ENCODE measurements at places on chromosomes 16 and 17.

- no peak for DNase-seq
Measured at GRCh38 chr16:85335584-85336491, 223.6 kb upstream of the CIBAR2 start.

- DNase-seq: no peak
Measured at GRCh38 chr16:4970010-4970409, 11.9 kb downstream of the SEC14L5 start.

- no peak for DNase-seq
Measured at GRCh38 chr16:58024486-58025350, 836 bp upstream of the MMP15 start.

DNA sequence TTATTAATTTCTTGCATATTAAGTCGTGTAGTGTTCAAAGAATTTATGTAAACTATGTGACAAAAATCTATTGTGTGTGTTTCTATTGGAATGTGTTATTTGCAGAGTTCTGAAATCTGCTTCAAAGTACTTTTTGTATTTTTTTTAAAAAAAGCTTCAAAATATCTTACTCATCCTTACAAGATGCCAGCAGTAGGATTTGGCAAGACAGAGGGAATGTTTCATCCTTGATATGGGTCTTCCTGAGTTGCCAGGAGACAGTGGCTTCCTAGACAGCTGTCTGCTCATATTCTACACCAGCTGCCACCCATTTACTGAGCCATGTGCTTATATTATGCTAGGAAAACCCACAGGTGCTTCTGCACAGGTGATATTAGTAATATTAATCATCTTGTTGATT, 36.4 kb downstream of the EFCAB5 start:
- no peak for DNase-seq

GRCh38 chr17:21251337-21252010, 1.7 kb downstream of the NATD1 start:
- no peak for DNase-seq

DNA sequence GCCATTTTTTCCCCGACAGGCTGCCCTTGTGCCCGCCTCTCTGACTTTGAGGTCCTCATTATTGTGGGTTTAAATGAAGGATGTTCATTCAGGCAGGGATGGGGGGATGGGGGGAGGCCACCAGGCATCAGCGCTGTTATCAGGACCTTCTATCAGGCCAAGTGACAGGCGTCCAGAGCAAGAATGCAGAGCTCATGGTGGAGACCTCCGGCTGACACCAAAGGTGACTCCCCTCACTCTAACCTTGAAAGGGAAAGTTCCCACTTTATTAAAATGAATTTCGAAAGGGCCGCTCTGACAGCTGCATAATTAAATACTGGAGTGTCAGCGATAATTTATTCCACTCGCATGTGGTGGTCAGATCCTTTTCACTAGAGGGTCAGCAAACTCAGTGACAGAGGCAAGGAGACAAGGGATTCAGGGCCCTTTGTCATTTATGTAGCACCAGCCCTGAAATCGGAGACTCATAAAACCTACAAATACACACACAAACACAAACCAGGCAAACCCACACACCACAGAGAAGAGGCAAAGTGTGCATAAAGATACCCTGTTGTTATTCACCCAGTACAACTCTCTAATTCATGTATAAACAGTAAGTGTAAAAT, 436.0 kb downstream of the MAF start:
- no peak for DNase-seq

- DNase-seq: no peak
Measured at GRCh38 chr16:55754056-55754455, 78.8 kb downstream of the CES1 start.

GRCh38 chr17:37475731-37476420, 13.8 kb upstream of the DUSP14 start:
- no peak for DNase-seq

DNA sequence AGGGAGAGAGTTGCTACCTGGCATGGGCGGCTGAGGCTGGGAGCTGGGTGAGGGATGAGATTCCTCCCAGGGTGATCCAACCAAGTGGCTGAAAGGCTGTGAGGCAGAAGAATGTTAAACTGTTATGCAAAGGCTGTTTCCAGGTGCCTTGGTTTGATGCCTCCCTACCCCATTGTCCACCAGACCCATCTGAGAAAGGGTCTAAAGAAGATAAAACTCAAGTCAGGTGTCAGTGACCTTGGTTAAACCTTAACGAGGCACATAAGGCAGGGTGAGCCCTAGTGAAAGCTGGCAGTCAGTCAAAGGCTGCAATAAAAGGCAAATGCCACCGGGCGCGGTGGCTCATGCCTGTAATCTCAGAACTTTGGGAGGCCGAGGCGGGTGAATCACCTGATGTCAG, 23.8 kb downstream of the LDHD start:
- no peak for DNase-seq

DNA sequence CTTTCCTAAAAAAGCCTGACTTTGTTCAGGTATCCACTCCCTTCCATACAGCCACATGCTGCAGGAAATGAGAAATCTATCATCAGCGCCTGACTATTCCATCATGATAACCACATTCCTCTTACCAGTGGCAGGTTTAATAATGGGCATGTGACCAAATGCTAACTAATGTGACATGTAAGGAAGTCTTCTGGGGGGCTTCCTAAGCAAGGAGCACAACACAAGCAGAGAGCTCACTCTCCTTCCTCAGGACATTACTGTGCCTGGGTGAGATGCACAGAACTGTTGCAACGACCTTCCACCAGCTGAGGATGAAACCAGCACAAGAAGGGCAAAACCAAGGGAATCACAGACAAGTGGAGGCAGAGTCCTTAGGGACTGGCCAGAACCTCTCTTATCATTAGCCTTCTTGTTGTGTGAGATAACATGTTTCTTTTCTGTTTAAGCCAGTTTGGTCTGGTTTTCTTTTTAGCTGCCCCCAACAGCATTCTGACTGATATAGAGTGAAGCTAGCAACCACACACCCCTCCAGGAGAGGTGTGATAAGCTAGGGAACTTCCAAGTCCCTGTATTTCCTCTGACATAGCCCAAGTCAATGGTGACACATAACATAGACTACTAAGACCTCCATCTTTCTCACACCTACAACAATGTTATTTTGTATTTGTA, 16.9 kb downstream of the MYO1D start:
- DNase-seq: no peak

- DNase-seq: no peak
Measured at GRCh38 chr17:4807605-4808377, 839 bp downstream of the PLD2 start.

DNA sequence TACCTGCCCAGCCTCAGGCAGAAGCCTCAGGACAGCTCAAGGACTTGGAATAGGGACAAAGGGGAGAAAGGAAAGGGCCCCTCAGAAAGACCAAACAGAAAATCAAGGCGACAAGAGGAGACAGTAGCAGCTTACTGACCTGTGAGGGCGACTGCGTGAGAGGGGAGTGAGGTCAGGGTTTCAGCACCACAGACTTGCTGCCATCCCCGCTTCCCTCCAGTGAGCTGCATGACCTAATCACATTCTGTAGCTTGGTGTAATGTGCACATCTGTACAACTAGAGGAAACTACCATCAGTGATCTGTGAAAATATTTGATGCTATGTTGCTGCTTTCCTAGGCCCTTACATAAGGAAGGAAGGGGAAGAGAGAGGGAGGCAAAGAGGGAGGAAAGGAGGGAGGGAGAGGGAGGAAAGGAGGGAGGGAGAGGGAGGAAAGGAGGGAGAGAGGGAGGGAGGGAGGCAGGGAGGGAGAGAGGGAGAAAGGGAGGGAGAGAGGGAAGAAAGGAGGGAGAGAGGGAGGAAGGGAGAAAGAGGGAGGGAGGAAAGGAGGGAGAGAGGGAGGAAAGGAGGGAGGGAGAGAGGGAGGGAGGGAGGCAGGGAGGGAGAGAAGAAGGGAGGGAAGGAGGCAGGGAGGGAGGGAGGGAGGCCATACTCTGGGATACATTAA, 404.9 kb upstream of the CDH5 start:
- DNase-seq: no peak

DNA sequence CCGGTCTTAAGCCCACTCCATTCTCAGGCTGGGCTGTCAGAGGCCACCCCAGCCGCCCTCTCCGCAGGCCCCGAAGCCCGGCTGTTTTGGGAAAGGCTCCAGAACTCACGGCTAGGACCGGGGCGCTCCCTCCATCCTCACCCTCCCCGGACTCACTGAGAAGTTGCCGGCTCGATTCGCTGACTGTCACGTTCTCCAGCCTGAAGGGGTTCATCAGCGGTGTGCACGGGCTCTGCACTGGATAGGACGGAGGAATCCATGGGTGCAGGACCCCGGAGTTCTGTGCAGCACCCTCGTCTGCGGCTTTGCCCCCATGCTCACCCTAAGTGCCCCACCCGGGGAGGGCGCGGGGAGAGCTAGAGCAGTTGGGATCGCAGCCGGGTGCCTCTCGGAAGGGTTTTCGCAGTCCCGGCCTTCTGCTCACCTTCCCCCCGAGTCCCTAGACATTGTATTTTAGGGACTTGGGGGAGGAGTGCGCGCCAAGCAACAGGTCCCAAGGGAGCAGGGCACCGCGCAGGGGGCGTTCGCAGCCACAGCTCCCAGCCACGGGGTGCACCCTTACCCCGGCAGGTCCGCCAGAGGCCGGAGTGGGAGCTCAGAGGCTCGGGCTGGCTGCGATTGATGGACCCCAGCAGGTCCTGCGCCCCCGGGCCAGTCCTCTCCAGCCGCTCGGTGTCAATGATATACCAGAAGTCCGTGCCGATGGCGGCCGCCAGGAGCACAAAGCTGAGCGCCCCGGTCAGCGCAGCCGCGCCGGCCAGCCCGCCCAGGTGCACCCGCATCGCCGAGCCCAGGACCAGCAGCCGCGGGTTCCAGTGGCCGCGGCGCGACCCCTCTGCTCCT, 1.0 kb downstream of the TMEM114 start:
- DNase-seq: peak; percentile 72

DNA sequence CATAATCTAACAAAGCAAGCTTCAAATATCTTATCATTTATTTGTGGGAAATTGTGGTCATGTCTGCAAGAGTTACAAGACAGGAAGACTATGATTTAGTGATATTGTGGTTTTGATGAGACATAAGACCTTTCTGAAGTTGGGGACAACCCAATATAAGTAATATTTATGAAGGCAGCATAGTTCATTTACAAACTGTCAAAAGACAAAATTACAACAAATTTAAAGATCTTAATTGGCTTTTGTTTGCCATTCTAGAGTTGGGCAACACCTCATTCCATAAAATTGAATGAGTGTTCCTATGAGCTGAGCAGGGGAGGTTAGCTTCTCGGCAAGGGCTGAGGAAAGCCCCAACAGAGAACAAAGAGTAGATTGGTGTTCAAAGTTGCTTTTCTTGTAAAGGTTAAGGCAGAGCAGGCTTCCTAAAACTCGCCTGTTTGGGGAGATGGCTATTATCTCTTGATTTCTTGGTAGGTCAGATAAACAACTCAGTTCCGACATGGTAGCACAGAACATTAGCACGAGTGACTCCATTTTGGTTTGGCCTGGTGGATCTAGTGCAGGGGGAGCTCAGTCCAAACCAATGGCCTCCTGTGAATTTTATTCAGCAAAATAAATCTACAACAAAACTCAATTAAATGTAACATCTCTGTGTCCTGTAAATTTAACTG, 10.9 kb upstream of the MMD start:
- DNase-seq: no peak

DNA sequence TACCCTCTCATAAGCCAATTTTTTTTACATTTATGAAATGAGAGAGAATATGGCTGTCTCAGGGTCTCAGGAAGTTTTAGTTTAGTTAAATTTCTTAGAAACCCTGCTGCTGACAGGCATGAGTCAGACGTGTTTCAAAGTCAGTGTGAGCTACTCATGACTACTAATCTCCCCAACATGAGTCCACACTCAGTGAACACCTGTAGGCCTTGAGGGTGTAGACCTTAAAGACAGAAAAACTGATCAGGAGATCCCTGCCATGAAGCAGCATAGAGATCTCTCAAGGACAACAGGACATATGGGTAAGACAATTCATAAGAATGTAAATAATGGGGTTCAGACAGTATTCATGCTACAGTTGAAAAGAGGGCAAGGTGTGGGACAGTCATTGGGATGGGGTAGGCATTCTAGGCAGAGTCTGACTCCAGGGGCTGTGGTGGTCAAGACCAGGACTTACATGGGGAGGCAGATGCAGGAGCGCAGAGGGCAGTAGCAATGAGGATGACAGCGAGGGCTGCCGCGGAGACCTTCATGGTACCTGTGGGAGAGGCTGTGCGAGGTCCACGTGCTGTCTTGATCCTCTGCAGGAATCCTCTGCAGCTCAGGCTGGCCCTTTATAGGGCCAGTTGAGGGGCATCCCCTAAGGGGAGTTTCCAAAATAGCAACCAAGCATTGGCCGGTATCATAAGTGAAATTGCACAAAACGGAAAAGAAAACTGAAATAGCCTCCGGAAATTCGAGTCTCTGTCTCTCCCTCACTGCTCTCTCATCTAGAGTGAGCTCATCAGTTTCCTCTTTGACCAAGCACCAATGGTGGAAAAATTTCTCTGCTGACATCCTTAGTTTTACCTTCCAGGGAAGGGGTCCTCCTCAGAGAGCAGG, at the start of gene CCL5:
CCL5 (minus strand) TSS at position 588 of the 882 bp plus-strand sequence.
- no peak for DNase-seq

DNA sequence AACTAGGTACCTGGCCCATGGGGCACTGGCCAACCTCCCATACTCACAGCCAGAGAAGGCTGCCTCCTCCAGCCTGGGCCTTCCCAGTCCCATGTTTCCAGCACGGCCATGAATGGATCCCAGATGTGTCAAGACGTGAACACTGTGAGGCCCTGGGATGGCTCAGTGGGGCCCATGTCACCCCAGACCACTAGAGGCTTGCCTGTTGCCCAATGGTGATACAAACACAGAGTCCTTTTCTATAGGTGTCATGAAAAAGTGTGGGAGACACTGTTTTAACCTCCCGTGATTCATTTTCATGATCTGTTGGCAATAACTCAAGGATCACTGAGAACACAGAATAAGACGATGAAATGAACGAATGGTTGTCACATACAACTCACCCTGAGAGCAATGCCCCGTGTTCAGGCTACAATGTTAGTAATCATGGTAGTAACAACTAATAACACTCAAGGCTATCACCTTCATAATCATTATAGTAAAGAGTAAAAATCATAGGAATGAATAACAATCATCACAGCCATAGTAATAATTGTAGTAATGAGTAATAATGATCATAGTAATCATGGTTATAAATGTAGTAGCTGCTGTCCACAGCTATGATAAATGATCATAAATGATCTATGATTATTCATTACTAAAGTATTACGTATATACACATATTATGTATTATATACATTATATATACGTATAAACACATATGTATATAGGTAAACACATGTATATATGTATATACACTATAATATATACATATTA, 64.0 kb downstream of the DYNLRB2 start:
- DNase-seq: no peak

DNA sequence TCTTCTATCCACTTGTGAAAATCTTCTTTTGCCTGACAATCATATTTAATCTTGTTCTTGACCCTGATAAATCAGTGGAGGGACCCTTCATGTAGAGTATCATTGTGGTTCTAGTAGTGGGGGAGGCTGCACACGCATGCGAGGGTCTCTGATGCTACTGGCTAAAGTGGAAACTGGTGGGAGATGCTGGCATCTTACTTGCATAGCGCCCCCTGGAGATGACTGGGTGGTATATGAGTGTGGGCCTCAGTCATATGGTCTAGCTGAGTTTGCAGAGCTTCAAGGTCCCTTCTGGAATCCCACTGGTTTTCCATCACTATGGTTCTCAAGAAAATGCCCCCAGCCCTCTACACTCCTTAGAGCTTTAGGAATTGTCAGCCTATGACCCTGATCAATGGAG, 236.4 kb upstream of the AXIN2 start:
- DNase-seq: peak; percentile 62

GRCh38 chr16:71627731-71628181, 1.8 kb downstream of the MARVELD3 start:
- peak; percentile 27 for DNase-seq

- DNase-seq: no peak
Measured at GRCh38 chr17:36459601-36460000, 26.9 kb upstream of the ZNHIT3 start.

GRCh38 chr17:82213251-82214011, 789 bp upstream of the CCDC57 start:
- peak; percentile 79 for DNase-seq

All from iPS-NIHi11 (cell line).